ENCODE measurements at places on chromosomes 7 and 10.

DNA sequence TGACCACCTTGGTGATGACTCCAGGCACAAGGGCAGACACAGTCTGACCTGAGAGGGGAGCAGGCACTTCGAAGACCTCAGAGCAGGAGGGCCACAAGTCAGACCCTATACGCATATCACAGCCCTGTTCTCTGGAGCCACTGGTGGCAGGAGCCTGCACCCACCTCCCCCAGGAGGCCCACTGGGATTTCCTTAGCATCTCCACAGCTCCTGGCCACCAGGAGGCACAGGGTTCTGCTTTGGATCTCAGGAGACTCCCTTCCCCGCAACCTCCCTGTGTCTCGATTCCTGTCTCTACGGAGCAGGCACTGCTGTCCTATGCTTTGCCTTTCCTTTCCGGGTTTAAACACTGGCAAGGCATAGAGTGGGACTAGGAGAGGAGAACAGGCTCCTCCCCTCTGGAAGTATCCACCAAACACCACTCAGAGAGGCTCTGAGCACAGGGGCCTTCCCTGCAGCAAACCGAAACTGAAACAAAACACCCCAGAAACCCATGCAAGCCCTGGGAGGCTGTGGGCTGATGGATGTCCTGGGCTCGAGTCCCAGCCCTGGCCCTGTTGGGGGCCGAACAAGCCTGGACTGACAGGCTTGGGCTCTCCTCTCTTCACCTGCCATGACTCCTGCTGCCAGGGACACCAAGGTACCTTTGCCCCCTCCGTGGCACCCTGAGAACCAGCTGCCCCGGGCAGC, 166.3 kb downstream of the NEURL1 start:
- peak; percentile 56 for DNase-seq

DNA sequence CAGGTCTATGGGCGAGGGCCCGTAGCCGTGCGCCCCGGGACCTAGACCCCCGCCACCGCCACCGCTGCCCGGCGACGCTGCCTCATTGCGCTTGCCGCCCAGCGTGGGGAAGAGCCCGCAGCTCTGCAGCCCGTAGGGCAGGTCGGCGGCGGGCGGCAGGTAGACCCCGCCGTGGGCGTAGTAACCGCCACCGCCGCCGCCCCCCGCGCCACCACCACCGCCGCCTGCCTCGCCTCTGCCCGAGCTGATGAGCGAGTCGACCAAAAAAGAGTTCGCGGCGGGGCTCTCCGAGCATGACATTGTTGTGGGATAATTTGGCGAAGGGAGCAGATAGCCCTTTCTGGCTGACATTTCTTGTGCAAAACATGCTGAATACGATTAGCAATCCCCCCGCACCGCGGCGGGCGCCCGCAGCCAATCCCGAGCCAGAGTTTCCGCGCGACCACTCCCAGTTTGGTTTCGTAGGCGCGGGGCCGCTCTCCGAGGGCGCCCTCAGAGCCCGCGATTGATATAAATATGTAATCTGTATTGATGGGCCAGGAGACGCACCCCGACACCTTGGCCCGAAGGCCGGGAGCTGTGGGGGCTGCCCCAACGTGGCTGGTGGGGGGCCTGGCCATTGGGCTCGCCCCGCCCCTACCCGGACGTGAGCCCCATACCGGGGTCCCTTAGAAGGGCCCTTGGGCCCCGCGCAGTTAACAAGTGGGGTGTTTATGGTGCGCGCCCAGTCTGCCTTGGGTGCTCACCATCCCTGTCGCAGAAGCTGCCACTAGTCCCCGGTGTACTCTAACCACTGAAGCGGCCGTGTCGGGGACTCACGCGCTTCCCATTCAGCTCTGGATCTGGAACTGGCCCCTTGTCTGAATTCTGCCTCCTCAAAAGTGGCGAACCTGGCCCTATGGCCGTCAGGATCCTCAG, at the start of gene HOXA10:
HOXA10 (minus strand) TSS at position 365 of the 918 bp plus-strand sequence; CDS start at position 351, 14 bp downstream.
- DNase-seq: no peak

DNA sequence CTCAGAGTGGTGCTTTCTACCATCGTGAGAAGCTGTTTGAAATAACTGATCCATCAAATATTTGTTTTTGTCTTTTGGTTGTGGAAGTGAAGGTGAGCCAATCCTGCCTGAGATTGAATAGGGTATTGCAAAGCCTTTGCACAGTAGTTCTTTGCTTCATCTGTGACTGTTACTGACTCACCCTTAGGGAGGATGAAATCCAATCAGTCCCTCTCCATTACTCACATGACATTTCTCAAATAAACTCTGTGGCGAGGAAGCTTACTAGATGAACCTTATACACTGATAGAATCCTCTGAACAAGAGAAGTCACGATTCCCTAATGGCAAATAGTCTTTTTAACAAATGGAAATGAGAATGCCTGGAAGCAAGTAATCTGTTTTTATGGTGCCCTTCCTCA, 31.9 kb downstream of the HEPACAM2 start:
- no peak for DNase-seq

GRCh38 chr10:114938856-114939193, 830 bp downstream of the TRUB1 start:
- DNase-seq: no peak

DNA sequence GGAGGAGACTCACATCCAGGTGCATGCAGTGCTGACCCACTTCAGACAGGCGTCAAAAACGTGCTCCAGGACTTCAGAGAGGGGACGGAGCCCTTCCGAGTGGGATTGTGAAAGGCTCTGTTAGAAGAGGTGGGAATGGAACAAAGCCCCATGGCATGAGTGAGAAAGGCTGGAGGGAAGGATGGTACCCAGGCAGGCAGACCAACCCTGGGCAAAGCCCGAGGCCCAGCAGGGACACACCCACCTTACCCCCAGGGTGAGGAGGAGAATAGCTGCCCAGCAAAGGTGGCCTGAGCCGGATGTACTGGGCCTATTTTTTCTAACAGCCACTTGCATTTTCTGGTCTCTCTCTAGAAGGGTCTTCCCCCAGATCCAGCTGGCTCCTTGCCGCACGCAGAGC, 14.8 kb downstream of the CHAT start:
- no peak for DNase-seq

DNA sequence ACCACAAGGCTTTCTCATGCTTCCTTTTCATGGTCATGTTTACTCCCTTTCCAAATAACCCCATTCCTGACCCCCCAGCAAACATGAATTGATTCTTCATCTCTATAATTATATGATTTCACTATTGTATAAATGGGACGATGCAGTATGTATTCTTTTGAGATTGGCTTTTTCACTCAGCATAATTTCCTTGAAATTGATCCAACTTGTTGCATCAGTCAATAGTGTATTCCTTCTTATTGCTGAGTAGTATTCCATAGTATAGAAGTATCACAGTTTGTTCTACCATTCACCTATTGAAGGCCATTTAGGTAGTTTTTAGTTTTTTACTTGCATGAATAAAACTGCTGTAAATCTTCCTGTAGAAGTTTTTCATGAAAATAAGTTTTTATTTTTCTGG, 264.7 kb downstream of the BAMBI start:
- DNase-seq: no peak

- no peak for DNase-seq
Measured at GRCh38 chr10:34046506-34047034, 712.1 kb upstream of the NRP1 start.

GRCh38 chr10:113071446-113071845, 121.4 kb downstream of the TCF7L2 start:
- no peak for DNase-seq

DNA sequence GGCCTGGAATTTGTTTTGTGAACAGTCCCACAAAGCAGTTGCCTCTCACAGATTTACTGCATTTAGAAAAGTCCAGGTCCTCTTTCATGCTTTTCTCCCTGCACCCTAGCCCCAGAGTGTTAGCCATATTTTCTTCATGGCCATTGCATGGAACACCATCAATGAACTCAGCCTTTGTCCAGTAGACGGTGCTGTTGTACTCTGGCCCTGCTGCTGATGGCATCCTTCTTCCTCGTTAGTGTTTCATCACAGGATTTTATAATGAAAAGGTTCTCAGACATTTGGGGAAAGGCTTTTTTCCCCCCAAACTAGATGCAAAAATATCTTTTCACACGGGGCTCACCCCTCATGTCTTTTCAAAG, 93.0 kb upstream of the SLC25A13 start:
- no peak for DNase-seq

DNA sequence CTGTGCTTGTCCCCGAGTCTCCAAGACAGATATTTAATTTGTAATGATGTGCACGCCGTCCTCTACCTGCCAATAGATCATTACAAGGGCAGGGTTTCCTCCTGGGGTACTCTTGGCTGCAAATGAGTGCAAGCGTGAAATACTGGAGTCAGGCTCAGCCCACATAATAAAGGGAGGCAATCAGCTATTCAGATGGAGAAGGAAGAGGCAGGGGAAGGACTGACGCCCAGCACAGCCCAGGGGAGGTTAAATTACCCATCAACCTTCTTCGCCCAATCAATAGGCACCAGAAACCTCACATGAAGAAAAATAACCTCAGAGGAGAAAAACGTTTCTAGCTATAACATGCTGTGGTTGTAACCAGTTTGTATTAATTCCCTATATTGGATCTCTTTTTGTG, 544.9 kb upstream of the ADARB2 start:
- no peak for DNase-seq

DNA sequence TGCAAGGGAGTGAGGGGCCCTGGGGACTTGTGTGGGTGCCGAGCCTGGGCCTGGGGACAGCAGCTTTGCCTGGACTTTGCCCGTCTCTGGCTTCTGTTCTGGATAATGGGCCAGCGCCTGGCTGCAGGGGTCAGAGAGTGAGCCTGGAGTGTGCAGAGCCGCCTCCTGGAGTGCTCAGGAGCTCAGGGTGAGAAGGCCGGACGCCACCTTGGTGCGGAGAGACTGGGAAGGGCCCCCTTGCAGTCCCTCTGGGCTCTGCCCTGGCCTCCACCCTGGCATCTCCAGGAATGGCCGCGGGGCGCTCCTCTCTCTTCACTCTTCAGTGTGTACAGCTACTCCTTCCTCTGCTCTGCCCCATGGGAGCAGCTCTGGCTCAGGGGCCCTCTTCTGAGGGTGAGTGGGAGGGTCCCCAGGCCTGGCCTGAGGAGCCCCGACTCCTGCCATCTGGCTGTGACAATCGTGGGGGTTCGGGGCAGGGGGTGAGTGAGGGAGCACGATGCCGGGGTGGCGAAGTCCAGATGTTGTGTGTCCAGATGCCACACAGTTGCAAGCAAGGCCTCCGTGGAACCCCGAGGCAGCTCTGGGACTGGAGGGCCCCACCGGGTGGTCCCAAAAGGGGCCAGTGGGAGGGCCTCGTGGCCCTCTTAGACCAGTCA, 187.1 kb downstream of the DNAJB6 start:
- DNase-seq: no peak

DNA sequence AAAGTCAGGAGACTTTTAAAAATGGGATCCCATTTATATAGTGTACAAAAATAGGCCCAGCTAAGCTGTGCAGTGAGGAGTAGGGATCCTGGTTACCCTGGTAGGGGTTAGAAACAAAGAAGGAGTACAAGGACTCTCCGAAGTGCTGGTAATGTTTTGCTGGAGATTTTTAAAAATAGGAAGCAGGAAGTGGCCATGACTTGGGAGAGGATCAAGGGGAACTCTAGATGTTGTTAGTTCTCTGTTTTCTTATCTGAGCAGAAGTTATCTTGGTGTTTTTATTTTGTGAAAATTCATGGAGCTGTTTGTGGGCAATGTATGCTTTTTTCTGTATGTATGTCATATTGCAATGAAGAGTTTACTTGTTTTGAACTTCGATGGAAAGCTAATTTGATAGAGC, 373.9 kb downstream of the SFMBT2 start:
- no peak for DNase-seq

DNA sequence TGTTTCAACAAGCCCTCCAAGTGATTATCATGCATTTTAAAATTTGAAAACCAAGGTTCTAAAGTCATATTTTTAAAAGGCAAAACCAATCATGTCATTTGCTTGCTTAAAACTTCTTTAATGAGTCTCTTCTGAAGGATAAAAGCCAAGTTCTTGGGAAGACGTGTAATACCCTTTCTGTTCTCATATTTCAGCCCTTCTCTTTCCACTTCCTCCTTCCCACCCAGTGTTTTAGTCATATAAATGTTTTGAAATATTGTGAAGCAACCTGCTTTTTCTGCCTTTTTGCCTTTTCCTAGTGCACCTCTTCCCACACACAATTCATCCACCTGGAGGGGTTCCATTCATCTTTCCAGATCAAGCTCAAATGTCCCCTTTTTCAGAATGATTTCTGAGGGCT, 211.1 kb upstream of the LRRTM3 start:
- no peak for DNase-seq

GRCh38 chr7:2934984-2935740, 91.1 kb upstream of the GNA12 start:
- DNase-seq: no peak

GRCh38 chr10:28677888-28678686, 766 bp downstream of the BAMBI start:
- DNase-seq: no peak

DNA sequence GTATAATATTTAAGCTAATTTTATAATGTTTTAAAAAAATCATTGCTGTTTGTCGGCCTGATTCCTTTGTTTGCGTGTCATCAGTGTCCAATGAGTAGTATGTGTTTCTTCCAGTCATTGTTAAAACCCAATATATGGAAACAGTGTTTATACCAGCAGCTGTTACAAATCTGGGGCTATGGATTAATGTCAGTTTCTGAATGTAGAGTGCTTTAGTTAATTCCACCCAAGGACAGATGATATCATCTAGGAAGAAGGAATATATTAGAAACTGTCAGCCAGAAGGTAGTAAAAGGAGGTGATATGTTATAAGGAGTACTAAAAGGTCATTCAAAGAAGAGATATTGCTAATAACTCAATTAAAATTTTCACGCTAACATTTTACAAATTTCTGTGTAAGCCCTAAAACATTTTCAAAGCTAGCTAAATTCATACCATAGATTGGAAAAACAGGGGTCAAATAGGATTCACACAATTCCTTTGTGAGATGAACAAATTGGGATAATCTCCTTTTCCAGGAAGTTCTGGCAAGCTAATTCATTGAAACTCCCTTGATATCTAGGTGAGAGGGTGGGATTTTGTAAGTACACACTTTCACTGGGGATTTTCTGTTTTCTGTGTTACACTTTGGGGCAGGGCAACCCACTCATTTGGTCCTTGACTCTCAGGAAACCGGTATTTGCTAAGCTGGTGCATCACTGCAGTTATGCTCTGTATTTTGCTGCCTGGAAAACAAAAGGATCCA, 448.8 kb downstream of the LRMDA start:
- no peak for DNase-seq

GRCh38 chr7:140054751-140055150, 8.0 kb downstream of the PARP12 start:
- no peak for DNase-seq

GRCh38 chr7:138352570-138353461, 107.2 kb upstream of the TRIM24 start:
- no peak for DNase-seq

GRCh38 chr10:14123139-14123538, 207.6 kb downstream of the FRMD4A start:
- DNase-seq: no peak

- DNase-seq: no peak
Measured at GRCh38 chr7:151309311-151309710, 32.3 kb upstream of the NUB1 start.

DNA sequence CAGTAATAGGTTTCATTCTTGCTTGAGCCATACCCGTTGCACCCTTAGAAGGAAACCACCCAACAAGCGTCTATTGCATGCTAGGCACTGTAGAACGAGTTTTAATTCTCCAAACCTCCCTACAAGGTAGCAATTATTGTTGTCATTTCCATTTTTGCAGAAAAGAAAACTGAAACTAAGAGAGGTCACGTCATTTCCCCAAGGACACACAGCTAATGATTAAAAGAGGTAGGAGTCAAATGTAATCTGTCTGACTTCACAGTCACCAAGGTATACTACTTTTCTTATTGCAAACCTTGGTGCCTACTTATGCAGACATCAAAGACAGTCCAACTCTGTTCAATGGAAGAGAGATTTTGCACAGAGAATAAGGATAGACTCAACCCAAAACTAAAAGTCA, 49.1 kb upstream of the C1QL3 start:
- no peak for DNase-seq
